Stimulated activated CD4-positive, alpha-beta T cell treated with anti-CD3 and anti-CD28 coated beads, TNF-alpha, amount 100 ng/mL, for 24 hours (primary cell): ENCODE measurements at places on chromosomes 4 and X.

DNA sequence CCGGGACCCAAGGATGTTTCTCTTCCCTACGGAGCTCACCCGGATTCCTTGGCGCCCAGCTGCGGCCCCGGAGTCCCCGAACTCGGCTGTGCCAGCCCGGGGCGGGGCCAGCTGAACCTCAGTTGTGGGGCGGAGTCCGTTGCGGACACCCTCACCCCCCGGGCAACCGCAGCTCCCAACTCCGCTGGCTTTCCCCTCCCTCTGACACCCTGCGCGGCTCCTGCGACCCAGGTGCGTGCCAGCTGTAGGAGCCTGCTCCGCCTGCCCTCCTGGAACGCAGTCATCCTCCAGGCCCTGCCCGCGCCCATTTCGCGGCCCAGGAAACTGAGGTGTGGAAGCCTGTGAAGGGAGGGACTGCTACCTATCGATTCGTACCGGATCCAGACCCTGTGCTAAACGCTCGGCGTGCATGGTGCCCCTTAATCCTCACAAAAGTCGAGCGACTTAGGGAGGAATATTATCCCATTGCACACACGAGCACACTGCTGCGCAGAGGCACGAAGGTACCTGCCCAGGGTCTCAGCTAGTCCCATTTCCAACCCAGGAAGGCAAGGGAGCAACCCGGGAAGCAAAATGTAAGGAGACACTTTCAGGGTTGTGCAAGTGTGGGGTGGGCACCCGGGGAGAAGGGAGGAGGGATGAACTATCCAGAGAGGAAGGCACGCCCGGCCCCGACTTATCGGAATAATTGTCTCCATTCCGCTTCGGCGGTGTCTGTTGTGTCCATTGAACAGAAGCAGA, 12.3 kb downstream of the MSX1 start:
- no peak for DNase-seq

DNA sequence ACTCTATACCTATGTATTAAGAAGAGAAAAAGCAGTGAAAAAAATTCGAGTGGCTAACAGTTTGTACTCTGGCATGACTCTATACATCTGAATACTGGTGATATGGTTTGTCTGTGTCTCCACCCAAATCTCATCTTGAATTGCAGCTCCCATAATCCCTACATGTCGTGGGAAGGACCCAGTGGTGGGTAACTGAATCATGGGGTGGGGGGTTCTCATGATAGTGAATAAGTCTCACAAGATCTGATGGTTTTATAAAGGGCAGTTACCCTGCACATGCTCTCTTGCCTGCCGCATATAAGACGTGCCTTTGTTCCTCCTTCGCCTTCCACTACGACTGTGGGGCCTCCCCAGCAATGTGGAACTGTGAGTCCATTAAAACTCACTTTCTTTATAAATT, 70.4 kb downstream of the LRBA start:
- DNase-seq: no peak

GRCh38 chrX:916230-916599, 285.6 kb downstream of the SHOX start:
- DNase-seq: no peak

DNA sequence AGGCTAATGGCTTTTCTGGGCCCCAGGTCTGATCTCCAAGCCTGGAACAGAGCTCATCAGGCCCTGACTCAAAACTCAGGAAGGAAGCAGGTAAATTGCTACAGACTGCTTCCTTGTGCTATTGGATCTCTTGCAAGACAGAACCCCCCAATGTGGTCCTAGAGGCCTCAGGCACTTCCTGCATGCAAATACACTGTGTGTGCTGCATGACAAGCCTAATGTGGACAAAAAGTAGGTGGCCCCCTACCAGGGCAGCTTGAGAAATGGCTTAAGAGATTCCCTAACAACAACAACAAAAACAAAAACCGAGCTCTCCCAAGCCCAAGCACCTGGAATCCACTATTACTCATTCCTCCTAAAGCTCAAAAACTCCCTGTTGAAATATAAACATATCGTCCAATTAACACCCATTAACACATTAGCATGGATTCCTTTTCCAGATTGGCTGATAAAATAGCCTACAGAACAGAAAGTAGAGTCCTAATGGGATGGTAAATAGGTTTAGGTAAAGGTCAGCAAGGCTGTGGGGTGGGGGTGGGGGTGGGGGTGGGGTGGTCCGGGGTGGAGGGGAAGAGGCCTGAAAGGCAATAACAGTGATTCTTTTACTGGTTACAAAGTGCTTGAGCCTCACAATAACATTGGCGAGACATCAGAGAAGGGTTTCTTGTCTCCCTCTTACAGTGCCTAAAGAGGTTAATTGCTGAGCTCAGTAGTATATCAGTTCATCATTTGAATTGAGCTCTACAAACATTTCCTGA, 24.1 kb upstream of the FGF16 start:
- no peak for DNase-seq

DNA sequence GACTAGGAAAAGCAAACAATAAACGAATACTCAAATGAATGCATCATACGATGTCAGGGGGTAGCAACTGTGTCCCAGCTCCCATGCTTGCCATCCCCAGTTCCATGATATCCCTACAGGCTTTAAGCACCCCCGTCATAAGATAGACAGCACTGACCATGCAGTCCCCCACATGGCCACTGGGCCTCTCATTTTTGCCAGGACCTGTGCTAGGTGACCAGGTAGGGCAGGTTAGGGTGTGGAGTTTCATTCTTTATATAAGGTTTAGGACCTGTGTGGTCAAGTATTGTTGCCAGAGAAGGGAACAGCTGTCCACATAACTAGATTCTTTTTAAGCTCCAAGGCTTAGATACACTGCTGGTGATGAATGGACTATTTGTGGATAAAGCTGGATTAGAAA, 9.7 kb downstream of the PPEF2 start:
- DNase-seq: no peak

DNA sequence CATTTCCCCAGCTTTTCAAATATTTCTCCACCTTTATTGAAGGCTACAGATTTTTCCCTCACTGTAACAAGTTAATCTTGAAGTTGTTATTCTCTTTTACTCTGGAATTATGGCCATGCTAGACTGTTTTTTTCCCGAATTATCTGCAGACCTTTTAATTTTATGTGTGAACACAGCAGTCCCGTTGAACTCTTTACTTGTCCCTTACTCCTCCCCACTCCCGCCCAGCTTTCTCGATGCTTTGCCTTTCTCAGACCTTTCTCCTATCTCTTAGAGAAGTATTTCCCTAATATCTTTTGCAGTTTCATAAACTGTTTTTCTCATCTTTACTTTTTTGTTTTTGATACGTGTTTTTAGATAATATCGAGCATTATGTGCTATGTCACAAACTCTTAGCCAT, 776 bp downstream of the CEP44 start:
- DNase-seq: no peak

- no peak for DNase-seq
Measured at GRCh38 chr4:140971077-140971792, 162.0 kb downstream of the RNF150 start.

DNA sequence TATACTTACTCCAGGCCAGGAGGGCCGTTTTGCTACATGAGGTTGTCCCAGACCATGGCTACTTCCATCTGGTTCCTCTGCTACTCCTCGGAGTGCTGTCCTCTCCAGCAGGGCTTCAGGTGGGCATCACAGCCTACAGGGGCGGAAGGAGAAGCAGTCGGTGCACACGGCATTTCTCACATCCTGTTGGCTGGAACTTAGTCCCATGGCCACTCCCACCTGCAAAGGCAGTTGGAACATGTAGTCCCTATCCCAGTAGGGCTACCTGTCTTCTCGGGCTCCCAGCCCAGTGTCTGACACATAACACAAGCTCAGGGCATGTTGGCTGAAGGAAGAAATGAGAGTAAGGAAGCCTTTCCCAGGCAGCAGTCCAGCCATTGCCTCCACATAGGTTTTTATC, 7.7 kb upstream of the STK32B start:
- no peak for DNase-seq

DNA sequence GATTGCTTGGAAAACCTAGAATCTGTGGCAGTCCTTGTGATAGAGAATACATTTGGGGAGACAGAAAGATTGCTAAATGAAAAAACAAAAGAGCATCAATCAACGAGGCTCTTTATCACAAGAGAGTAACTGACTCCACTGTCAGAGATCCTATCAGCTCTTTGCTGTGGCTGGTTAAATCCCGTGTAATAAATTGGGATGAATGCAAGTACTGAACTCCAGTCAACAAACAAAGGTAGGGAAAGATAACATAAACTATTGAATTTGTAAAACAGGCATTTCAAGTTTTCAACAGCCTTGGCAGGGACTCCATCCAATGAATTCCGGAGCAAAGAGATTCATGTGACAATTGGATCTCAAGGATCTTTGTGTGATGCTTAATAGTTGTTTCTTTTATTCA, 21.3 kb downstream of the MMRN1 start:
- DNase-seq: no peak

- no peak for DNase-seq
Measured at GRCh38 chrX:137425986-137426385, 139.9 kb upstream of the ZIC3 start.
